ENCODE measurements at places on chromosomes 13 and 19. TPM values are rescaled to one million over a fixed set of nuclear protein-coding genes. Genes with fewer than 3 reads are reported as not detected.

CCDC9 gene
- 41.3 TPM for total RNA-seq

- DNase-seq, result no peak
Measured at GRCh38 chr13:112052213-112052612, 14.7 kb upstream of the SOX1 start.

DNA sequence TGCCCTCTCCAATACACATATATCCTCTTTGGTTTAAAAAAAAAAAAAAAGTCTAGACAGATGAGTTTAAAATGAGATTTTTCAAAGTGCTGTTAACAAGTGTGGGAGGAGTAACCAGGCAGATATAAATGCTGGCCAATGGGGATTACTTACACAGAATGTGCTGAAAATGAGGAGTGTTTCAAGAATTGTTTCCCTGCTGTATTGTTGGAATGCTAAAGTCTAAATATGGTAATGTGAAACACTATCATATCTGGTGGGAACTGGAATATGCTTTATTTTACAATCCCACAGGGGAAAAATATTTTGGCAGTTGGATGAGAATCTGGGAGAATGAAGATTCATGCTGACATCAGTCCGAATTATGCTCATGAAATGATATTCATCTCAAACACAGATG is 250.7 kb downstream of the DCT start:
- DNase-seq, result no peak

GRCh38 chr19:51810223-51810622 is 15.3 kb downstream of the FPR3 start:
- no peak for DNase-seq

DNA sequence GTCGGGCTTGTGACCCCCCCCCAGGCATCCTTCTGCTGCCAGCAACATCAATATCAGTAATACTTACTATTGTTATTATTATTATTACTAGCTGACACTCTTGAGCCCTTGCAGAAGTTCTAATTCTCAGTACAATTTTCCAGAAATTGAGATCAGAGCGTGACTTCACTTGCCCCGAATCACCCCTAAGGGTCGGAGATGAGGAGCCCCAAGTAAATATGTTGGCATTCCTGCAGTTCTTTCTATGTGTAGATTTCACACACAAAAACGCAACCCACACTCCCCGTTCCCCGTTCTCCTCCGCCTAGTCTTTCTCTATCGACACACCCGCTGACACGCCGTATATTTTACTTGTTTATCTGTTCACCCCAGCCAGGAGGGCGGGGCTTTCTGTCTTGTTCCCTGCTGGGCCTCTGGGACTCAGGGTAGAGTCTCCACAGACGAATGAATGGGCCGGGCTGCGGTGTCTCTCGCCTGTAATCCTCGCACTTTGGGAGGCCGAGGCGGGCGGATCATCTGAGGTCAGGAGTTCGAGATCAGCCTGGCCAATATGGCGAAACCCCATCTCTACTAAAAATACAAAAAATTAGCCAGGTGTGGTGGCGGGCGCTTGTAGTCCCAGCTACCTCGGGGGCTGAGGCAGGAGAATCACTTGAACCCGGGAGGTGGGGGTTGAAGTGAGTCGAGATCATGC is 14.7 kb downstream of the TLE5 start:
- DNase-seq, result no peak

- DNase-seq, result no peak
Measured at GRCh38 chr19:6414793-6415590, 9.6 kb downstream of the KHSRP start.

DNA sequence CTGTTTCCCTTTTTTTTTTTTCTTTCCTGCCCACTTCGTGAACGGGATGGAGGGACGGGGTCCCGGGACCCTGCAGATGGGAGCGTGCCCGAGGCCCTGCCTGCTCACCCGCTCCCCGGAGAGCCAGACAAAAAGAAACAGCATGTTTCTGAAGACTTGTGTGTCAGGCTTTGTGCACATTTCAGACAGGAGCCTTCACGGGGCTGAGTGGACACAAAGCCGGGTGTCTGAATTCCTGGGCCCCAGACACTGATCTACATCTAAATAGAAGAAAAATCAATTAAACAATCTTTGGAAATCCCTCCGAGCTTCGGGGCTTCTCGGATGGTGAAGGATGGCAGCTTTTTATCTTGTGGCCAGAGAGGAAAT is 4.2 kb downstream of the PGPEP1 start:
- no peak for DNase-seq

DNA sequence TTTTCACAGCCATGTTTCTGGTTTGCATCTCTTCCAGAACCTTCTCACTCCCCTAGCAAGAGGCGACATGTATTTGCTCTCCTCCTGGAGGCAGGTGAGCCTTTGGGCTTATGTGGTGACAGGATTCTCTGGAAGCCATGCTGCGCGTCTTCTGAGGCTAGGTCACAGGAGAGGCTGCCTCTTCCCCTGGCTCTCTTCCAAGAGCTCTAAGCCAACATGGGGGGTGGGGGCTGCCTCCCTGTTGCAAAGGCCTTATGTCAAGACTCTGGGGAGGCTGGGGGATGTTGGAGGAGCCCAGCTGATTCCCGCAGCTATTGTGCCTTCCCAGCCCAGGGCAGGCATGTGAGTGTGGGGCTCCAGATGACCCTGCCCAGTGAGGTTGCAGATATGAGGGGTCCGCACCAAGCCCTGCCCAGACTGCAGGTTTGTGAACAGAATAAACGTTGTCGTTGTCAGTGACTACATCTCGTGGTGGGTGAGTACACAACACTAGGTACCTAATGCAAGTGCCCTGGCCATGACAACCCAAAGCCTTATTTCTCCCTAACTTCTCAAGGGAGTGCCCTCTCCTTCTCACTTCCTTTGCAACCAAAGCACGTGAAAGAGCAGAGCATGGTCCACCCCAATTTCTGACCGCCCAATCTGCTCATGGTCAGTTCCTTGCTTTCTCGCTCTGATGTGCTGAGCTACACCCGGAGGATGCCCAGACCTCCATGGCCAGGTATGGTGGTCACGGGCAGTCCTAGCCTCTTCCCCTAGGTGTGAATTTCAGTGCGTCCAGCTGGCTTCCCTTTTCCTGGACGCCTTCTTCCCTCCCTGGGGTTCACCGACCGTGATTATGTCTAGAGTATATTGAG is 44.9 kb downstream of the TEX29 start:
- DNase-seq, result no peak

GRCh38 chr13:110645750-110646149 is 30.4 kb downstream of the NAXD start:
- no peak for DNase-seq

GRCh38 chr19:41384351-41384750 is 8.0 kb downstream of the TMEM91 start:
- DNase-seq, result no peak

DNA sequence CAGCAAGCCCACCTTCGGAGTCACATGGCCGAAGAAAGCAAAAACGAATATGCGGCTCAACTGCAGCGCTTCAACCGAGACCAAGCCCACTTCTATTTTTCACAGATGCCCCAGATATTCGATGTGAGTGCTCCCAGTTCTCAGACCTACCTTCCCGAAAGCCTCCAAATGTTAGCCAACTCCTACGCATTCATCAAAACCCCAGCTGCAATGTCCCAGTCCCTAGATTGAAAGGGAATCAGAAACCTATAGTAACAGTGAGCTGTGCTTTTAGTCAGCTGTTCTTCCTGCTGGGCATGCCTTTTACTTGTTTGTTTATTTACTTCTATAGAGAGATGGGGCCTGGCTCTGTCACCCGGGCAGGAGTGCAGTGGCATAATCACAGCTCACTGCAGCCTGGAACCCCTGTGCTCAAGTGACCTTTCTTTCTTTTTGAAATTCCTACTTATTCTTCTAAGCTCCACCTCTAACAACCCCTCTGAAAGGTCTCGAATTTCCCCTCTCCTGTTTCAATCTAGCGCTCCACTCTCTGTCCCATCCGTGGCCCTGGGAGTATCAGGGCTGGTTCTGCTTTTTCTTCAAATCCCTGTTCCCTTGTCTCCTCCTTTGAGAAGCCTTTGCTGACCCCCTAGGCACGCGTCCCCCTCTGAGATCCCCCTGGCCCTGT is 4.4 kb downstream of the TRIP10 start:
- no peak for DNase-seq

GRCh38 chr19:41915021-41915775 is 13.1 kb downstream of the ERFL start:
- DNase-seq, result peak; percentile 86

GRCh38 chr13:74206061-74206561 is 71.9 kb upstream of the KLF12 start:
- no peak for DNase-seq

DNA sequence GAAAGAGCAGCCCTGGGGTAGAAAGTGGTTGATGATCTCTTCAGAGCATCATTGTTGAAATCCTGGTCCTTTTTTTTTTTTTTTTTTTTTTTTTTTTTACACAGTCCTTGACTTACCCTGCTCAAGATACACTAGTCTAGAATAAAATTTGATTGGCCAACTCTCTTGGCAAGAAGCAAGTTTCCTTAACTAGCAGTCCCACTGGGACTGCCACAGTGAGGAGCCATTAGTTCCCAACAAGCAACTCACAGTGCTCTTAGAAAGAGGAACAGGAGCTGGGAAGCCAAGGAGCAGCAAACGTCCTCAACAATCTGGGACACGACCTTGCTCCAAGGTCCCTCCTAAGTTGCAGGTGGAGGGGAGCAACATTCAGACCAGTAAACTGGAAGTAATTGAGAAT is 47.9 kb upstream of the INTS6 start:
- no peak for DNase-seq
